ENCODE measurements at places on chromosomes 1 and 21.
A peak's percentile ranks its signal among the peaks of the same experiment; 100 is the strongest.

DNA sequence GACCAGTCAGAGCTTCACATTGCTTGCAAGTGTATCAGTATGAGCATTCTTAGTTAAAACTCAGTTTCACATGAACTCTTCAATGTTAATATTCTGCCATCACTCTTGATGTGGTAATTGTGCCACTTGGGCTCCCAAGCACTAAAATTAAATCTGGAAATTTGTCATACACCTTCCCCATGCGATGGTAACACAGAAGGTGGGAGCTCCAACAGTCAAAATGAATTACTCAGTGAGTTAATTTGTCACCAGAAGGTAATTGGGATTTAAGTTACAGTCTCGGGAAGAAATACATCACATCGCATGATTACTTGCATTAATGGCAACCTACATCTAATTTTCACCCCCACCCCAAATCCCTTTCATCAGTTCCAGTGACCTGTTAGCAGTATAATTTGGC, 376.5 kb upstream of the DAB1 start:
- no peak for DNase-seq

DNA sequence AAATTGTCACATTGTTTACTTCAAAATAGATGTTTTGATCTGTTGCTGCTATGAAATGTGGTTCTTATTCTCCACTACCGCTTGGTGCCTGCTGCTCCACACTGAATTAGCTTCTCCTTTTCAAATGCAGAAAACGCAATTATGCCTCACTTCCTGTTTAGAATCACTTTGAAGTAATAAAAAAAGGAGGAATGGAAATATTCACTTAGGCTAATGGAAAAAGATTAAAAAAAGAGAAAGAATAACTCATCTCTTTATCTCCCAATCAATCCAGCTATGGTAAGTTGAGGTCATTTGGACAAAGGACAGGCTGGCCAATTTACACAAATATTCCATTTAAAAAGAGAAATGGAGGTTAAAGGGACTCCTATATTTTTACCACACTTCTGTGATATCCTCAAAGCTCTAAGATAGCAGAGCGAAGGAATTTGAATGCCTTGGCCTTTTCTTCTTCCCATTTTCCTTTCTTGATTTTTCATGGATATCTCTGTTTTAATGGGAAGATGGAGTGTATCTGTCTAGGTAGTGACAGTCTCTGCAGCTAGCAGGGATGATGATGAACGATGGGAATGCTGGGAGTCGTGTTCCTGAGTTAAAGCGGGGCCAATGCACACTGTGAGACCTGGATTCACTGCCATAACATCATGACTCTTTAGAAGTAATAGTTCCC, 35.7 kb downstream of the RGS5 start:
- no peak for DNase-seq

- no peak for DNase-seq
These were observed 160.1 kb downstream of the PTPRC start for GRCh38 chr1:198798923-198799386.

- DNase-seq: no peak
These were observed 72.3 kb upstream of the NTPCR start for GRCh38 chr1:232878086-232878485.

- no peak for DNase-seq
These were observed 28.7 kb downstream of the KCNA3 start for GRCh38 chr1:110645821-110646735.

DNA sequence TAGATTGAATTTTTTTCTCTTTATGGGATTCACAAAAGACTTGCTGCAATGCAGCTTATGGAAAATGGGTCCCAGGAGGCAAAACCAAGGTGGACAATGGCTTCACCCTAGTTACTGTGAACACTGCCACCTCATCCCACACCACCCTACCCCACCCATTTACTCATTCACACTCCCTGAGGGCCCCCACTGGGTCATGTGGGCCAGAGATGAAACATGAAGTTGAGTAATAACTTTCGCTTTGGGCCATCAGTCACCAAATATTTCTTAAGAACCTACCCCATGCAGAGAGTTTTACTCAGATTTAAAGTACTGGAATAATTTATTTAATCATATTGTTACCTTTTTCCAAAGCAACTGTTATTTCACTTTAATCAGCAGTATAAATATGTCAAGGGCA, 191.8 kb downstream of the TPR start:
- no peak for DNase-seq

GRCh38 chr1:206809504-206810084, 37.3 kb upstream of the IL10 start:
- peak; percentile 15 for DNase-seq

- DNase-seq: no peak
These were observed 163.7 kb downstream of the HS2ST1 start for GRCh38 chr1:87077959-87078639.

GRCh38 chr1:67716800-67717199, 31.8 kb downstream of the GADD45A start:
- no peak for DNase-seq

- no peak for DNase-seq
These were observed 821 bp downstream of the PHC2 start for GRCh38 chr1:33429856-33430691.
